Stomach (tissue), 19 donors: ENCODE measurements at places on chromosomes 7 and 10. TPM values are rescaled to one million over a fixed set of nuclear protein-coding genes. Genes with fewer than 3 reads are reported as not detected.
A peak's percentile ranks its signal among the peaks of the same experiment; 100 is the strongest.

Gene MKX
- total RNA-seq = 24.1 TPM

Gene THNSL1
- total RNA-seq = 1.6 TPM

GRCh38 chr10:132360766-132361447 is 28.9 kb downstream of the LRRC27 start:
- no peaks in the 10 kb centered on the region for H3K36me3 ChIP-seq
- H3K4me3 ChIP-seq = no peak overlapping the region
- DNase-seq = no peak

DNA sequence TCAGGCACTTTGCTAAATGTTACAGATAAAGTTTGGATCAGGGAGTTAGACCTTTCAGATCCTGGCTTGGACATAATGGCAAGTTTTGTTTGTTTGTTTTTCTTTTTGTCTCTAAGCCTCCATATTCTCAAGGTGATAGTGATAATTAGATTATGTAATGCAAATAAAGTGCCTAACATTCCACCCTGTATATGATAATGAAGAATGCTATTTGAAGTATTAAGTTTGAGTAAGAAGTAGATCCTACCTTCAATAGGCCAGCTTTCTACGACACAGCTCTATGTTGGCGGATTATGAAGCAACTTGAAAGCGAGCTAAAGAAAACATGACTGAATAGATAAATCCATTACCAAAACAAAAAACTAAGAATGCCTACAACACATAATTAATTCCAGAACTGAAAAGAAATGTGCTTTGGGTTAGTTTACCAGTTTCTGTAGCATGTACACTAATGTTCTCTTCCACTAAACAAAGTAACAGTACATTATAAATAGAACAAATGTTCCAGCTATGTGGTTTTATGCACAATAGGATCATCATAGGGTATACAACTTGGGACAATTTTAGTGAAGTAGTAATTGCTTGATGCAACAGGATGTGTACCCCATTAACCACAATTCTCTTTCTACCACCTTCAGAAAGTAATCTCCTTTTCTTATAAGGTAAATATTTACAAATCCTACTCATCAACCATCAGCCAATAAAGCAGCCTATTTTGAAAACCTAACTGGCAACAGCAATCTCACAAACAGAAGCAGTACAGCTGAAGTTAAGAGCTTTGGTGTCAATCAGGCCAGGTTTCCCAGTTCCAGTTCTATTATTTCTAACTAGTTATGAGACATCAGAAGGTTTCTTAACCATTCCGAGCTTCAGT is 1.5 kb downstream of the SEM1 start:
- H3K4me3 ChIP-seq = peak overlapping the region; percentile 87
- H3K27ac ChIP-seq = no peak overlapping the region
- no peak for DNase-seq
- peaks cover 14% of the 10 kb centered on the region for H3K4me1 ChIP-seq
- H3K36me3 ChIP-seq = no peaks in the 10 kb centered on the region
- no peaks in the 10 kb centered on the region for H3K27me3 ChIP-seq

- H3K36me3 ChIP-seq = peaks cover 4% of the 10 kb centered on the region
- H3K27ac ChIP-seq = no peak overlapping the region
- no peaks in the 10 kb centered on the region for H3K27me3 ChIP-seq
- H3K4me1 ChIP-seq = peaks cover 30% of the 10 kb centered on the region
Observed at GRCh38 chr7:44880317-44881018, 4.9 kb downstream of the PURB start.

DNA sequence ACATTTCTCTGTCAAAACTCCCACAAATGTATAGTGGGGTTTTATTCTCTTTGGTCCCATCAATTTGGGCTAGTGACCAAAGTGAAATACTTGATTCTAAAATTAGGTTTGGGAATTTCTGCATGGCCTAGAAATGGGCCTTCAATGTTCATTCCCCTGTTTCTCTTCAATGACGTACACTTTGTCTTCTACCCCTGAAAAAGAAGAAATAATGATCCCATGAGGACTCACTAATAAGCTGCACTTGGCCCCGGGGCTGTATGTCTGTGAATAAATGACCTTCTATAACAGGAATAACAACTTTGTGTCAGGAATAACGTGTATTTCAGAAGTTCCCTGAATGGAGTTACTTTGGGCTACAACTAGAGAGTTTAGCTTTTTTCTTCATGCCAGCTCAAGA is 20.2 kb downstream of the OR6B1 start:
- H3K27me3 ChIP-seq = no peaks in the 10 kb centered on the region
- no peak overlapping the region for H3K27ac ChIP-seq
- no peaks in the 10 kb centered on the region for H3K4me1 ChIP-seq

DNA sequence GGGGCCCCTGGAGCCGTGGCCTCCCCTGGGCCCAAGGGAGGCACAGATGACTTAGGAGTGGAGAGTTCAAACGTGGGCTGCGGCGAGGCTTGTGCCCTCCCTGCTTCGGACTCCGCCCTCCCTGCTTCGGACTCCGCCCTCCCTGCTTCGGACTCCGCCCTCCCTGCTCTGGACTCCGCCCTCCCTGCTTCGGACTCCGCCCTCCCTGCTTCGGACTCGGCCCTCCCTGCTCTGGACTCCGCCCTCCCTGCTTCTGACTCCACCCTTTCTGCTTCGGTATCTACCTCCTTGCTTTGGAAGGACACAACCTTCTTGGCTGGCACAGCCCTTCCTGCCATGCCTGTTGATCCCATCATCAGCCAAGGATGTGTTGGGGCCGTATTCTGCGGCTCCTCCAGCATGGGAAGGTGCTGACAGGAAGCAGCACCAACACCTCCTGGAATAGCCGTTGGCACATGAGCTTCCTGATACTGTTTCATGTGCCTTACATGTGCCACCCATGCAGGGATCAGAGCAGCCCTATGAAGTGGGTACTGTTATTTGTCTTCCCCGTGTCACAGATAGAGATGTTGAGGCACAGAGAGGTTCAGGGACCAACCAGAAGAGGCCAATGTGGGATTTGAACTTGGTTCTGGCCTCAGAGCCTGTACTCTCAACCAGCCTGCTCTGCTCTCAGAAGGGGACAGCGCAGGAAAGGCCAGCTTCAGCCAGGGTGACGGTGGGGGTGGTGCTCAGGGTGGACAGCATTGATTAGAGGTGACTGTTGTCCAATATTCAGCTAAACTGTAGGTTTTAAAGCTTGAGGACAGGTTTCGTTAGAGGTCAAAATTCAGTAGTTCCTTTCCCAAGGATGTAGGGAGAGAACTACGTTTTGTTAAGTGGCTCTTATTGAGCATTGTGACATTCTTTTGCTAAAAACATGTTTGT is 114.5 kb downstream of the NKX6-2 start:
- no peaks in the 10 kb centered on the region for H3K36me3 ChIP-seq
- H3K4me1 ChIP-seq = peaks cover 16% of the 10 kb centered on the region
- H3K4me3 ChIP-seq = no peak overlapping the region
- no peak for DNase-seq
- no peak overlapping the region for H3K27ac ChIP-seq
- no peaks in the 10 kb centered on the region for H3K27me3 ChIP-seq
